ENCODE measurements at places on chromosomes 3 and 15.

DNA sequence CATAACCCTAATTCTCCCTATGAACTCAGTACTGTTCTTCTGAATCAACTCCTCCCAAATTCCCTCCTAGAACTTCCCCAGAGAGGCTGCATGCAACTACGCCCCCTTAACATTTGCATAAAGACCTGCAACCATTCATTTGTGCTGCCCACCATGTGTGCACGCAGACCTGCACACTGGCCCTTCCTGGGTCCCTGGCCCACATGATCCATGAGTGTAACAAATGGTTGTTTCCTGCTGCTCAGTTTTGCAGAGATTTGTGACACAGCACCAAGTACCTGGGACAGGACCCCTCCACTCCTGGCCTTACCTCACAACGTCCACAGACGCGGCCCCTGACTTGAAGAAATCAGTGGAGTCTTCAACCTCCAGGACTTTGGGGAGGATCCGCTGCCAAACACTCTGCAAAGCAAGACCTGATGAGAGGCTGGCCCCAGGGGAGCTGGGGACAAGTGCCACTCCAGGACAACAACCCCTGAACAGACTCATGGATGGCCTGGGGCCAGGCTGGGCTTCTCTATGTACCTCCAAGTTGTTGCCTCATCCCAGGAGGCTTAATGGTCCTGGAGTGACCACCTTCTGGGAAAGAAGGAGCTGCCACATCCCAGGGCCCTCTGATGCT lies 33.8 kb downstream of the ALDH1L1 start:
- DNase-seq = no peak

DNA sequence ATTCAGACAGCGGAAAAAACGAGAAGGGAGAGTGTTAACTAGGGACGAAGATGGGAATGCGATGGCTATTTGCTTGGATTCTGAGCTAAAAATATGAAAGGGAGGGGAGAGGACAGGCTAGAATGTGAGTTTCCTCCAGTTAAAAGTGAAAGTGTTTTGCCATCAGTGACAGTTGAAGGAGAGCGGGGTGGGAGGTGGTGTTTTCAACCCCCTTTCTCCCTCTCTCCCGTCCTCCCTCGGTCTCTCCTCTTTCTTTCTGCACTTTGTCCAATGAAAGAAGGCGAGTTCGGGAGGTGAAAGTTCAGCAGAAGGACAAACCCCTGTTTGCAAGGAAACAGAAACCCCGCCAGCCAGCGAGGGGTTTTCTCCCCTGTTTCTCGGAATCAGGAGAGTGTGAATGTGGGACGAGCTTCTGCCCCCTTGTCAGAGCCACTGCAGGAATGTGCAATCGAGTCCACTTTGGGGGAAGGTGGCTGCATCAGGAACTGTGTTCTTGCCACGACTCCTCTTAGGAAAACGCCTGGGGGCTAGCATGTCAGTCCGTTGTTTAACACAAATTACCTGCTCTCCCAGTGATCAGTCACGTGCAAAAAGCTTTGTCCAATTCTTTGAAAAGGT lies 975 bp upstream of the FOXP1 start:
- peak; percentile 71 for DNase-seq

GRCh38 chr3:197019021-197019420 lies 10.6 kb downstream of the MELTF start:
- no peak for DNase-seq

- DNase-seq = no peak
Measured at GRCh38 chr3:152564459-152564858, 270.5 kb upstream of the P2RY1 start.

DNA sequence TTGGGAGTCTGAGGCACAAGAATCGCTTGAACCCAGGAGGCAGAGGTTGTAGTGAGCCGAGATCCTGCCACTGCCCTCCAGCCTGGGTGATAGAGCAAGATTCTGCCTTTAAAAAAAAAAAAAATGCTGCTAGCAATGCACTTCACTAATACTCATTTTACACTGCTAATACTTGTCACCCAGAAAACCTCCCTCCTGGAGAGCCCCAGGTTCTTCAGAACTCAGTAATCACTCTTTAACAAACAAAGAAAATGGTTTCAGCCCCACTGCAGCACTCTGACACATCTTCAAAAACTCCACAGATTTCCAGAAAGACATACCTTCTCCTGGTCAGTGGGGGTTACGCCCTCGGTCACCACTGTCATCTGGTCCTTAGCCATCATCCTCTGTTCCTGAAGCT lies 366.7 kb downstream of the SHQ1 start:
- no peak for DNase-seq

- DNase-seq = no peak
Measured at GRCh38 chr15:78247911-78248310, 13.5 kb upstream of the ACSBG1 start.
